ENCODE measurements at places on chromosomes 13 and 19.

DNA sequence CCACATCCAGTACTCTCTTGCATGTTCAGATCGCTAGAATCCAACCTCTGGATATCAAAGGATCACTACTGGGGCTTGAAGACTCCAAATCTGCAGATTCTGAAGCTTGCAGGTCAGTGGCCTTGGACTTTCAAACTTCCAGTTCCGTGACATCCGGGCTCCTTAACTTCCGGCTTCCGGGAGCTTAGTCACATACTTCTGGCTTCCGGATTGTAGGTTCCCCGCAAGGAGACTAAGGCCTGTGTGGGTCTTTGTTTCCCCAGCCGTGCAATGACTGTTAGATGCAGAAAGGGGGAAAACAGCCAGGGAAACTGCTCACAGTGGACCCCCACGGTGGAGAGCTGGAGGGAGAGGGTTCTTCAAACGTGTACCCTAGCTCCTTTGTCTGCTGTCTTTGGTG lies 41.4 kb downstream of the ZNF333 start:
- DNase-seq, result no peak

GRCh38 chr19:16175954-16176353 lies 2.6 kb upstream of the CIB3 start:
- DNase-seq, result no peak

DNA sequence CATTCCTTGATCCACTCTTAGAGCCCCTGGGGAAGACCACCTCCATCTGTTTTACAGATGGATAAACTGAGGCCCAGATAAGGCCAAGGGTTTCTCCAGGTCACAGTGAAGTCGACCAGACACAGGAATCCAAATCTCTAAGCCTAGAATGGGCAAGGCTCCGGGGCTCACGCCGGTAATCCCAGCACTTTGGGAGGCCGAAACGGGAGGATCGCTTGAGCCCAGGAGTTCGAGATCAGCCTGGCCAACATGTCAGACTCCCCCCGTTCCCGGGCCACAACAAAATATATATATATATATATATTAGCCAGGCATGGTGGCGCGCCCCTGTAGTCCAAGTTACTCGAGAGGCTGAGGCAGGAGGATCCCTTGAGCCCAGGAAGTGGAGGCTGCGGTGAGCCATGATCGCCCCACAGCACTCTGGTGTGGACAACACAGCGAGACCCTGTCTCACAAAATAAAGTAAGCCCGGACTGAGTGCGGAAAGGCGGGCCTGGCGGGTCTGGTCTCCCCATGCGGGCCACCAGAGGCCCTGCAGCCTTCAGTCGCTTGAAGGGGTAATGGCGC lies 615 bp upstream of the RPL13A start:
- no peak for DNase-seq

GRCh38 chr19:50264483-50265186 lies 61.2 kb downstream of the MYH14 start:
- no peak for DNase-seq

DNA sequence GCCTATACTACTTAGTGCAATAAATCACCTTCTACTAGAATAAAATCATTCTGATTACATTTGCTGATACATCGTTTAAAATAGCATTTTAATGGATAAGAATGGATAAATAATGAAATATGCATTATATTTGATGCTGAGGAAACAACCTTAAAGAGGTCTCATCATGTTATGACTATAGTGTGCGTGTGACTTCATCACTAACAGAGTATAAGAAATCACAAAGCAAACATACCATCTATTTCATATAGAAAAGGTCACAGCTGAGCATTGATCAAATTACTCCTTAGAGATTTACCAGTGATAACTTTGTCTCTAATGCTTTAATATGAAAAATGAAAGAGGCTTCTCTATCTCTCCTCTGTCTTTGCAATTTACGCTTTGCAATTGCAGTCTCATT lies 1620.3 kb upstream of the SLC10A2 start:
- DNase-seq, result no peak

GRCh38 chr19:28465371-28466086 lies 747.4 kb downstream of the UQCRFS1 start:
- no peak for DNase-seq

DNA sequence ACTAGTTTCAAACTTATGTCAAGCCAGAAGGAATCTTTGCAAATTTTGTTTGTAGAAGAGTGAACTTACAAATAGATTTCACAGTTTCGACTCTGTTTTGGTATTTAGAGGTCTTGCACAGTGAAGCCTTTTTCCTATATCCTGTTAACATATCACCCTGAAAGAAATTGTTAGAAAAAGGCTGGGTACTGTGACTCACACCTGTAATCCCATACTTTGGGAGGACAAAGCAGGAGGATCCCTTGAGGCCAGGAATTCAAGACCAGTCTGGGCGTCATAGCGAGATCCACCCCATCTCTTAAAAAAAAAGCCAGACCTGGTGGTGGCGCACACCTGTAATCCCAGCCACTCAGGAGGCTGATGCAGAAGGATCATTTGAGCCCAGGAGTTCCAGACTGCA lies 224.0 kb downstream of the GGACT start:
- no peak for DNase-seq

DNA sequence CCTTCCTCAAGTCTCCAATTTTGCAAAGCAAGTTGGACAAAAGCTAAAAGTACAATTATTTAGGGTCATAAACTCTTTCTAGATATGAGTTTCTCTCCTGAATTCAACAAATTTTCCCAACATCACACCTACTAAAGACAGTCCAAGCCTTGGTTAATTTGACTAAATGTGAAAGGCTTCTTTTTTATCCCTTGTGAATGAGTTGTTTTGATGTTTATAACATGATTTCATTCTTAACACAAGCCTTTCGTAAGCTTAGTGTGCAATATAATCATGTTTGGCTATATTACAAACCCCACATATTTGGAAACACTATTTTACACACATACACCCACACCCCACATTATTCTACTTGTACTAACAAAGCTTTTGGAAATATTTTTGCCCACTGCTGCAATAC lies 57.3 kb downstream of the ZC3H13 start:
- no peak for DNase-seq

DNA sequence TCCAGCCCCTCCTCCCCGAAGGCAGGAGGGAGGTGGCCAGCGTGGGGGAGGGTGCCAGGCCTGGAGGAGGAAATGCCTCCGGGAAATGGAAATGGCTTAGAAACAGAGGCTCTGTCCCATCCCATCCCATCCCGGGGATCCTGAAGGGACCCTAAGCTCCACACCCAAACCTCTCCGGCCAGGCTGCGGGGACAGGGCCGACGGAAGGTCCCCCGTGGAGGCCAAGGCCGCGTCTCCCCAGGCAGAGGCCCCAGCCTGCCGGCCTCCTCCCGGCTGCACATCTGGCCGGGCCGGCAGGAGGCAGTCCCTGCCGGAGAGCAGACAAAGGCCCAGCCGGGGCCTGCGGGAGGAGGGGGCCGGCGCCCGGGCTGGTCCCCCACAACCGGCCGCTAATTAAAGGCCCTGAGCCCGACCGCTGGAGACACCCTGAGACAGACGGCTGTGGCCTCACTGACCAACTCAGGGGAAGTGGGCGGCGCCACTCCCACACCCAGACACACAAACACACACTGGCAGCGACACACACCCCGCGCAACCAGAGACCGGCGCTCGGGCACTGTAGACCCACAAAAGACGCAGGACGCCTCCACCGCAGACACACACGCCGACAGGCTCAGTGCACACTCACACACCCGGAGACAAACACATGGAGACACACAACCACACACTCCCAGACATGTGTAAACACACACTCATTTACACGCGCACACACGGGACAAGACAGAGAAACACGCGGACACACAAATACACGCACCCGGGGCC lies 1.1 kb downstream of the ADAMTS10 start:
- no peak for DNase-seq

All from central memory CD4-positive, alpha-beta T cell (primary cell).